ENCODE measurements at places on chromosomes 16 and 17.

- DNase-seq = no peak
Measured at GRCh38 chr17:72282439-72283029, 161.7 kb downstream of the SOX9 start.

GRCh38 chr17:33269337-33270060 is 23.6 kb downstream of the ASIC2 start:
- no peak for DNase-seq

- DNase-seq = no peak
Measured at GRCh38 chr17:50621574-50622031, 13.1 kb upstream of the ABCC3 start.

GRCh38 chr17:49677134-49677932 is 564 bp downstream of the SPOP start:
- peak; percentile 96 for DNase-seq

DNA sequence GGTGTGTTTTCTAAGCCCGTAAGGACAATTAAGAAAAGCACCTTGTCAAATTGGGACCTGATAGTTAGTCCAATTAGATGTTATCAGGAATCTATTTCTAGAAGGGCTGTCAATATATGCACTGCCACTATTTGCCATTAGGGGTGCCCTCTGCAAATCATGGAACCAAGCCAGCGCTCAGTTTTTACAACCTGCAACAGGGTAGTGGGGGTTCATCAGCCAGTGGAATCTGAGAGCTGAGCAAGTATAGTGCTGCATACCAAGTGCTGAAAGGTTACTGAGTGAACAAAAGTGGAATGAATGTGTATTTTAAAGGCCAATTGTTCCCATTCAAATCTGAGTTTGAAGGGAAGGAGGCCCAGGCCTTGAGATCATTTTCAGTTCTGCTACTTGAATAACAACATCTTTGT is 10.4 kb downstream of the PRR11 start:
- DNase-seq = no peak

DNA sequence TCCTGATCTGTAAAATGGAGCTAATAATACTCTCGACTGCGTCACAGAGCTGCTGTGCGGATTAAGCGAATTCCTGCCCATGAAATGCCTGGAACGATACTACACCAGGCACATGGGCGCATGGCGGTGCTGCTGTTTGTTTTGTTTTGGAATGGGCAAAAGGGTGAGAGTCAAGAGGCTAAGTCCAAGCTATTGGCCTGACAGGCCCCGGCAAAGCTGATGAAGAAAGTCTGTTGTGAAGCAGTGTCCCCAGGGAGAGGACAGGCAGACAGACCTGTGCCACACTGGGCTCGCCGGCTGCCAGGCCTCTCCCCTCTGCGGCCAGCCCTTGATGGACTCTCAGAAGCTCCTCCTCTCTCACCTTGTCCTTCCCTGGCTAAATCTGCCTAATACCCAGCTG is 31.3 kb upstream of the RASD1 start:
- DNase-seq = no peak

- DNase-seq = no peak
Measured at GRCh38 chr16:17566075-17566474, 95.3 kb upstream of the XYLT1 start.

- DNase-seq = no peak
Measured at GRCh38 chr17:45641541-45641940, 142.6 kb upstream of the CRHR1 start.

- no peak for DNase-seq
Measured at GRCh38 chr16:27977966-27978365, 85.5 kb downstream of the GSG1L start.

- DNase-seq = no peak
Measured at GRCh38 chr16:57194512-57194911, 8.4 kb downstream of the RSPRY1 start.

GRCh38 chr16:48126801-48127644 is 28.8 kb downstream of the ABCC12 start:
- no peak for DNase-seq

DNA sequence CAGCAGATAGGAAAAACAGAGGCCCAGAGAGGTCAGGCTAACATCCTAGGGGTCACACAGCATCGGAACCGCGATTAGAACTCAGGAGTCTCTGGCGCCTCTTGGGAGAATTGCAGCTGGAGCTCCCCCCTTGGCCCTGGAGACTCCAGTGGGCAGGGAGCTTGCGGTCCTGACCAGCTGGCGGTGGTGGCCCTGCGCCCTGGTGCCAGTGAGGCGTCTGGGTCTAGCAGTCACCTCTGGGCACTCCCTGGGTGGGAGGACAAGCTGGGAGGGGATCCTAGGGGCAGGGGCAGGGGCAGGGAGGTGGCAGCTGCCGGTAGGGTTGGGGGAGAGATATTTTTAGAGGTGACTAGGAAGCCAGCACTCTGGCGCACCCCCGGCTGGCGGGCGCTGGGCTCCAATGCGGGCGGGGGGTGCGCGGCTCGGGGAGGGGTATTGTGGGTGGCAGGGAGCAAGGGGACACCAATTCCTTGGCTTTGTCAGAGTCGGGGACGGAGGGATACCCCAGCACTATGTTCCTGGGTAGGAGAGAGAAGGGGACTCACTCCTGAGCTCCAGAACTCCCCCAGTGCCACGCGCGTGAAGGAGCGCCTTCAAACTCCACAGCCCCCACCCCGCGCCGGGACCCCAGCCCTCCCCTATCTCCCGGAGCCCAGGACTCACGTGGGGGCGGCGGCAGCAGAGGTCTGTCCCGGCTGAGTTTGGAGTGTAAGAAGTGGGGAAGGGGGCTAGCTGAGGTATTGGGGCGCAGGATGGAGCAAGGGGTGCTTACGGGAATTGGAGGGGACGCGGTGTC is 584 bp downstream of the PHOSPHO1 start:
- no peak for DNase-seq

GRCh38 chr17:19645734-19646201 is 2.8 kb upstream of the ALDH3A2 start:
- peak; percentile 18 for DNase-seq

DNA sequence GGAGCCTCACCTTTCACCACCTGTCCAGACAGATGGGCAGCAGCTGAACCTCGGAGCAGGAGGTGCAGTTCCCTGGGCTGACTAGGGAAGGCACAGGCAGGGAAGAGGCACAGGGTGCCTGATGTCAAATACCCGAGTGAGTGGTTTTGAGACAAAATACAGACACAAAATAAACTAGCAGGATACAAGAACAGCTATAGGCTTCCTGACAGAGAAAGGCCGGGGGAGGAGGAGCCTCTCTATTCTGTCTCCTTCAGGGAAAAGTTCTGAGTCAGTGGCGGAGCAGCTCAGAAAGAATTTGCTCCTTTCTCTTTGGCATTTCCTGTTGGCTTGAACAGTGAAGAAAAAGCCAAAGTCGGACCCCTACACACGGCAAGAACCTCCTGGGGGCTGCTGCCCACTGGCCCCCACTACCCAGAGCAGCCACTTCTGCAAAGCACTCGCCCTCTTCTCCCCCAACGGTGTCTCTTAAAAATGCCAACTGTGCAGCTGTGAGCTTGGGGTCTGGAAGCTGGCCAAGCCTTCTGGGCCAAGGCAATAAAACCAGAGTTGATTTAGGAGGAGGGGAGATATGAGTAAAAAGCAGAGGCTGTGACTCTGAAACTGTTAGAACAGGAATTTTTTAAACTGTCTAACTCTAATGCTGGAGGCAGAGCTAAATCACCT is 14.4 kb upstream of the FAAP100 start:
- DNase-seq = no peak

DNA sequence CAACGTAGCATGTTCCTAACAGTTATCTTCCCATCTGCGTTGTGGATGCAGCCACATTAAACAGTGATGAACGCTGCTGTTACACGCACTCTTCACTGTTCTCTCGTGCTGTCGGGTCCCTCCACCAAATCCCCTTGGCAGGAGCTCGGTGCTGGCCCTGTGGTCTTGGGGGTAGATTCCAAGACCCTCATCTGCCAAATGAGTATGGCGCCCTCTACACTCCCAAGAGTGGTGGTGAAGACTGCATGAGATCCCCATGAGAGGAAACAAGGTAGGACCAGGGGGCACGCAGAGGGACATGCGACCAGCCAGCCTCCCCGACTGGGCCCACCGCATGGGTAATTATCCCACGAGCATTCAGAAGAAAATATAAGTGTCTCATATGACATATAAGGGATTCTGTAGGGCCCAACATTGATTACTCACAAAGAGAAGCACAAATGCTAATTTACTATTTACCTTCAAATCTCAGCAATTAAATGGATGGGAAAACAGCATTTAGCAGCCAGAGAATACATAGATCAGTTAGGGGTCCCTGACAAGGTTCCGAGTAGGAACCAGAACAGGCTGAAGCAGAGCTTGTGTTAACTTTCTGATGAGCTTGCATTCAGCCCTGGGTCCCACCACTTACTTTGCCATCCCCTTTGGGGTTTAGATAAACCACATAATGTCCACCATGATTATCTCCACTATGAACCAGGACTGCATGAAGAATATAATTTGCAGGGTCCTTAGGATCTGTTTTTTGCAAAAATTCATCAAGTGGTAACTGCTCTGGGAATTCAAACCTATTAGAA is 23.8 kb downstream of the LITAFD start:
- no peak for DNase-seq

GRCh38 chr16:81696961-81697615 is 82.0 kb upstream of the PLCG2 start:
- DNase-seq = peak; percentile 33

GRCh38 chr17:28777178-28777577 is 33.4 kb downstream of the TRAF4 start:
- no peak for DNase-seq

DNA sequence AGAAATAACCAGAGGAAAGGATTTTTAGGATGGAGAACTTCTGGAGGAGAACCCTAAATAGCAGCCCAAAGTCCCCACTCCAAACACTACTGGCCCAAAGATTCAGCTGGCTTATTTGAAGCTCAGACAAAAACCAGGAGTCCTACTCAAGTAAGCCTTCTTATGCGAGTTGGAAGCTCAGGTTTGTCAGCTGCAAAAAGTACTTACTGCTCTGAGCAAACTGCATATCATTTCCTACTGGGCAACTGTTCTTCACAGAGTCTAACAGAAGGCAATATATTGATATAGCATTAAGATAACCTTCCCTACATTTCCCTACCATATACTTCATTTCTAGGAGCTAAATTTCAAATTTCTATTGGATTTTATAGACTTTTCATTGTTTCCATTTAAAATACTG is 76.1 kb upstream of the CORO6 start:
- no peak for DNase-seq

DNA sequence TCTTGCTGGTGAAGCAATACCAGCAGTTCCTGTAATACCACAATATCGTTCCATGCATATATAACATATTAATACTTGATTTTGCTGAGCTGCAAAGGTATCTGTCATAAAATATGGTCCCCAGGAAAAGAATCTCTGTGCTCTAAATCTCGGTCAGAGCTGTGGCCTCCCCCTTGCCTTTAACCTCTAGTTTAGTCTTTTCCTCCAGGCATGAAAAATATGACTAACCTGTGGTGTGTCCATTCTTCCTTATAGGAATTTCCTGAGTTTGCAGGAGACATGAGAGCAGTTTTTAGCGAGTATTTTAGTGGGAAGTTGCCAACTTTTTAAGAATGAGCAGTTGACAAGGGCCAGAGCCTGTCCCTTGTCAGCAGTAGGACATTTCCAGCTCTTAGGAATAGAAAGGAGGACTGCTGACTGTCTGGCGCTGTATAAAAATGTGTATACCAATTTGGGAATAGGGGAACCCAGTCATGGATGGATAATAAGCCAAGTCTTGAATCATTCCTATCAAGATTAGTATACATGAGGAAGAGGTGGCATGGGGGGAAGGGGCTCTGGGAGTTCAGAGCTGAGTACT is 8.7 kb downstream of the ATXN1L start:
- no peak for DNase-seq

DNA sequence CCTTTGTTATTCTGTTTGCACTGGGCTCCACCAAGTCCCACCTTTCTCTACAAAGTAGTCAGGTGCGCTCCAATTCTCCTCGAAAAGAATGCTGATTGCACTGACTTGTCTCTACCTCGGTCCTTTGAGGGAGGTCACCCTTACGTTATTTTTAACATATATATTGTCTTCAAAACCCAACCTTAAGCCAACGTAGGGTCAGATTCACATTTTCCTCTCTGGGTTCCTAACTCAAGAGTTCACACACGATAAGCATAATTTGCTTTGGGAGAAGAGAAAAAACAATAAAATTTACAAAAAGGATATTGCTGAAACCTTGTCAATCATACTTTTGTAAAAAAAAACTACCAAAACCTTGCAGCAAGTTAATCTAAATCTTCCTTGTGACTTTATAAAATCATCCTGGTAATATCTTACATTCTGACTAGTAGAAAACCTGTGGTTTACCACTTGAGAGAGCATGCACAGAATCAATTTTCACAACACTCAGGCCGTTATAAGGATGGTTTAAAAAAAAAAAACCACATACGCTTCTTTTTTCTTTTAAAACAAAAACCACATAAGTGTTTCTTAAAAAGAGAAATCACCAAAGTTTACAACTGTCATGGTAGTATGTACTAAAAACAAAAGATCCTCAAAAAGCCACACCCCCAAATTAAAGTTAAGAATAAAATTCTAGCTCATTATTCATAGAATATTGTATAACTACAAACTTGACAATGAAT is 72.2 kb upstream of the TRAP1 start:
- DNase-seq = no peak

DNA sequence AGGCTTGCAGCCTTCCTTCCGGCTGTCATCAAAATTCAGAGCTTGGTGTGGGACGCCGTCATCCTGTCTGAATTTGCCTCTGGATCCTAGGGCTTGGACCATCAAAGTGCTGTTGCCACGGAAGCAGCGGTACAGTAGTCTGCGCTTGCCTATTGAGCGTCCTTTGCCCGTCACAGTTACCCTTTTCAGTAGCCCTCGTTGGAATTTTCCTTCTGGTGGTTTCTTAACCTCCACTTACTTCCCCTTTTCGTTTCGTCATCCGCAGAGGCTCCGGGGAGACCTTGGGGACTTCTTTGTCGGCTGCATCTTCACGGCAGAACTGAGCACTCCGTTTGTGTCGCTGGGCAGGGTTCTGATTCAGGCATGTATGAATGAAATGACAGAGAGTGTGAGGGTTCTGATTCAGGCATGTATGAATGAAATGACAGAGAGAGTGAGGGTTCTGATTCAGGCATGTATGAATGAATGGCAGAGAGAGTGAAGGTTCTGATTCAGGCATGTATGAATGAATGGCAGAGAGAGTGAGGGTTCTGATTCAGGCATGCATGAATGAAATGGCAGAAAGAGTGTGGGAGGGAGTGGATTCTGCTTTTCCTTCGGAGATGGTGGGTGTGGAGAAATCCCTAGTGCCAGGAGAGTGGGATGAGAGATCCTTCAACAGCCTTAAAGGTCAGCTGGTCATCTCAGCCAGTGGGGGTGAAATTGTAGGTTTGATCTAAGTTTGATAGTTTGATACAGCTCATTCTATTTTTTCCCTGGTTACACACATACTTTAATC is 8.0 kb downstream of the TLCD3A start:
- DNase-seq = no peak

- DNase-seq = no peak
Measured at GRCh38 chr17:9064311-9064834, 43.1 kb downstream of the NTN1 start.

- no peak for DNase-seq
Measured at GRCh38 chr17:51709694-51710633, 448.6 kb downstream of the CA10 start.

DNA sequence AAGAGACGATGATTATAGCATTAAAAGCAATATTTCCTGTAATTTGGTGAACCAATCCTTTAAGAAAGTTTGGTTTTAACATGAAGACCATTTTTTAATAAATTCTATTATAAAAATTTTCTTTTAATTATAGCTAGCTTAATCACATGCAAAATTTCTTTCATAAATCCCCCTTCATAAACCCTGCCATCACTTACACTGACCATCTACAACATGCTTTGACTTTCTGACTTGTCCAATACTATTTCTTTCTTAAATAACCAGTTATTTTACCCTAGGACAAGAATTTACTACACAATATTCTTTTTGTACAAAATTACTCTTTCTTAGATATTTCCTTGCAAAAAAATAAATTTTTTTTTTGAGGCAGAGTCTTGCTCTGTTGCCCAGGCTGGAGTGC is 1334.8 kb downstream of the CDH11 start:
- no peak for DNase-seq

All from activated CD4-positive, alpha-beta T cell treated with anti-CD3 and anti-CD28 coated beads for 1 hour (primary cell).